ENCODE measurements at places on chromosomes 2 and 18. TPM values are rescaled to one million over a fixed set of nuclear protein-coding genes. Genes with fewer than 3 reads are reported as not detected.
A peak's percentile ranks its signal among the peaks of the same experiment; 100 is the strongest.

The MRO gene
- total RNA-seq, result not detected

The ZNF396 gene
- total RNA-seq, result 3.8 TPM

The SNED1 gene
- total RNA-seq, result 4.1 TPM

The WDFY1 gene
- 57.4 TPM for total RNA-seq

The CFC1 gene
- not detected for total RNA-seq

The DYSF gene
- total RNA-seq, result 1.6 TPM

- no peaks in the 10 kb centered on the region for H3K4me1 ChIP-seq
- H3K36me3 ChIP-seq, result no peaks in the 10 kb centered on the region
- no peak overlapping the region for H3K27ac ChIP-seq
- H3K27me3 ChIP-seq, result no peaks in the 10 kb centered on the region
These were observed 646.7 kb upstream of the CDH2 start for GRCh38 chr18:28823506-28824182.

DNA sequence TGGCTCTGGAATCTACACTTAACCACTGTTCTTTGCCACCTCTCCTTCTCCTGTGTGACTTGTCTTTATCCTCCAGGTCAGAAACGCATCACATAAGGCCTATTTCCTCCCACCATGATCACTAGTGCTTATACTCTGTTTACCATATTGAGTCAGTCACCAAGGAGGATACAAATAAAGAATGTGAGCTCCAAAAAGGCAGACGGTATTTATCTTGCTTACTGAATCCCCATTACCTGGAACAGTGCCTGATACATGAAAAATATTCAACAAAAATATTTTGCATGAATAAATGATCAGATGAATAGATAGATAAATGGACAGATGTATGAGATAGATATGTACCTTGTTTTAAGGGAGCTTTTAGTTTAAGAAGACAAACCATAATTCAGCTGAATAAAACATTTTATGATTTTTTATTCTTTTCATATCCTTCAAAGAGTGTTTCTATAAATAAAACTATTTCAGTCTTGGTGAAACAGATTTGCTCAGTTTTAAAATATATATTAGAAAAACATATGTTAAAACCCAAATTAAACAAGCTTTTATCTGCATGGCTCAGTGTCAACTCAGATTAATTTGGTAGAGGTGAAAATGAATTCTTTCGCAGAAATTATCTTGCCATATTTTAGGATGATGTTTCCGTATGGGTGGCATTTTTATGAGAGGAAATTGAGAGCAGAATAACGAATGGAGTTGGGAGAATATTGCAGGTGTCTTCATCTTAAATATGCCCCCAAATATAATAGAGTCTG, 799.9 kb downstream of the DCC start:
- no peaks in the 10 kb centered on the region for H3K36me3 ChIP-seq
- no peaks in the 10 kb centered on the region for H3K4me1 ChIP-seq
- H3K27me3 ChIP-seq, result no peaks in the 10 kb centered on the region
- DNase-seq, result no peak
- H3K27ac ChIP-seq, result no peak overlapping the region

GRCh38 chr2:160249876-160250275, 49.8 kb upstream of the ITGB6 start:
- no peak for DNase-seq
- H3K4me1 ChIP-seq, result no peaks in the 10 kb centered on the region
- H3K27me3 ChIP-seq, result peaks cover 5% of the 10 kb centered on the region
- H3K27ac ChIP-seq, result no peak overlapping the region
- no peaks in the 10 kb centered on the region for H3K36me3 ChIP-seq

- H3K27me3 ChIP-seq, result no peaks in the 10 kb centered on the region
- H3K4me3 ChIP-seq, result no peak overlapping the region
- no peaks in the 10 kb centered on the region for H3K36me3 ChIP-seq
- no peaks in the 10 kb centered on the region for H3K4me1 ChIP-seq
- DNase-seq, result no peak
These were observed 193.8 kb downstream of the RBM43 start for GRCh38 chr2:151067658-151068369.

GRCh38 chr2:236603361-236604015, 33.9 kb downstream of the ACKR3 start:
- peaks cover 6% of the 10 kb centered on the region for H3K4me1 ChIP-seq
- H3K4me3 ChIP-seq, result no peak overlapping the region
- no peak overlapping the region for H3K27ac ChIP-seq
- DNase-seq, result no peak
- no peaks in the 10 kb centered on the region for H3K36me3 ChIP-seq
- peaks cover 26% of the 10 kb centered on the region for H3K27me3 ChIP-seq

GRCh38 chr2:230412371-230412711, 3.7 kb upstream of the SP100 start:
- peak overlapping the region; percentile 97 for H3K4me3 ChIP-seq
- H3K27ac ChIP-seq, result peak overlapping the region; percentile 82
- no peaks in the 10 kb centered on the region for H3K27me3 ChIP-seq
- no peak for DNase-seq
- H3K36me3 ChIP-seq, result peaks cover 4% of the 10 kb centered on the region

DNA sequence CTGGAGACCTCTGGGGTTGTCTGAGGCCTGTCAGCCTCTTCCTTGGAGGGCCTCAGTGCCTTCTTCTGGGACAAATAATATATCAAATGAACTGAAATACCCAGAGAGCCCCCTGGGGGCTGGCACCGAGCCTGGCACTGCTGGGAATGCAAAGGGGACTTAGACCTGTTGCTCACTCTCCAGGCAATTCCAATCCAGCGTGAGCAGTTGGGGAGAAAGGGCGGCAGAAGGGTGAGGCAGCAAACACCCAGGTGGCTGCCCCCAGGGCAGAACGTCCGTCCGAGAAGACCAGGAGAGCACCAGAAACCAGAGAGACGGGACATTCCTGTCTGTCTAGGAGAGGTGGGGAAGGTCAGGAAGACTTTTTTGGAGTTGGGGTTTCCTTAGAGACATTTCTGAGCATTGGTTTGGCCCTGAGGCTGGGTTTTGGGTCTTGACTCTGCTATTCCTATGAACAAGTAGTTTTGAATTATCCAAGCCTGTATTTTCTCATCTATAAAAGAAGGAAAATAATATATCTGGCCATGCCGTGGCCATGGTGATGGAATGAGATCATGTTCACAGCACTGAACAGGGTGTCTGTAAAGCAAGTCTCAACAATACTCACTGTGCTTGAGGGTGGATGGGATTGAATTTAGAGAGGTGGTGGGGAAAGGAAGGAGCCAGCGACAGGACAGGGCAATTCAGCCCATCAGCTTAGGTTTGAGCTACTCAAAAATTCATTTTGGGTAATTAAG, 44.3 kb upstream of the ZBTB7C start:
- no peaks in the 10 kb centered on the region for H3K36me3 ChIP-seq
- H3K4me1 ChIP-seq, result peaks cover 24% of the 10 kb centered on the region
- H3K4me3 ChIP-seq, result no peak overlapping the region
- no peak for DNase-seq
- no peak overlapping the region for H3K27ac ChIP-seq

- no peak overlapping the region for H3K4me3 ChIP-seq
- no peaks in the 10 kb centered on the region for H3K36me3 ChIP-seq
- no peak for DNase-seq
- no peaks in the 10 kb centered on the region for H3K4me1 ChIP-seq
- no peak overlapping the region for H3K27ac ChIP-seq
These were observed 11.9 kb upstream of the APCDD1 start for GRCh38 chr18:10442551-10442971.

GRCh38 chr2:202660796-202661195, 26.0 kb downstream of the FAM117B start:
- H3K36me3 ChIP-seq, result no peaks in the 10 kb centered on the region
- no peak overlapping the region for H3K27ac ChIP-seq
- H3K4me3 ChIP-seq, result no peak overlapping the region

DNA sequence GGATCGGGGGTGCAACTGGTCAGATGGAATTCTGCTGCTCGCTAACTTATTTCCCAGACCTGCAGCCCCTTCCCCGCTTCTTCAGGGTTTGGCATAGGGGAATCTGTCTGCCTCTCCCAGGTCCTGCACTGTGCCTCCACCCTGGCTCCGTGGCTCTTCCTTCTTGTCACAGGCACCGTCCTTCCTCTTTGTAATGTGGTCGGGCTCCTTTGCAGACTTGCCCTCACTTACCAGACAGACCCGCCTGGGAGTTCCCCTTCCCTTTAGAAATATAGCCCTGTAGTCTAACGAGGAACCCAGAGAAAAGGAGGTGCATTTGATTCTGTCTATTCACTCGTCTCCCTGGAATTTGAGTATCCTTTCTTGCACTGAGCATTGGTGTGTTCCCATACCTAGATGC, 63.9 kb upstream of the PAX8 start:
- H3K4me3 ChIP-seq, result no peak overlapping the region
- H3K27ac ChIP-seq, result no peak overlapping the region
- H3K4me1 ChIP-seq, result peaks cover 12% of the 10 kb centered on the region
- H3K36me3 ChIP-seq, result no peaks in the 10 kb centered on the region
- DNase-seq, result no peak

DNA sequence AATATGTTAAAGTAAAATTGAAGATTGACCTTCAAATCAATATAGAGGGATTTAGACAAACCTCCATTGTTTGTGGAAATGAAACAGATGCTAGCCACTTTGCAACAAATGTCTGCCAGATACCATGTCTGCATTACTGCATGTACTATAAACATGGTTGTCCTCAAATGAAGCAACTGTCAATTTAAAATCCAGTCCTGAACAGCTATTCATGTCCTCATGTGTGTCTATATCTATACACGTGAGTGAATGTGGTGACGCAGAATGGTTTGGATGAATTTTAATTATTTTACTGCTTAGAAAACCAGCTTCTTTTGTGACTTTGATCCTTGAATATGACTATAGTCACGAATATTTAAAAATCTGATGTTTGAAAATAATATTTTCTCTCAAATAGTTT, 71.5 kb downstream of the NYAP2 start:
- H3K27me3 ChIP-seq, result no peaks in the 10 kb centered on the region
- no peak overlapping the region for H3K4me3 ChIP-seq
- no peaks in the 10 kb centered on the region for H3K36me3 ChIP-seq

DNA sequence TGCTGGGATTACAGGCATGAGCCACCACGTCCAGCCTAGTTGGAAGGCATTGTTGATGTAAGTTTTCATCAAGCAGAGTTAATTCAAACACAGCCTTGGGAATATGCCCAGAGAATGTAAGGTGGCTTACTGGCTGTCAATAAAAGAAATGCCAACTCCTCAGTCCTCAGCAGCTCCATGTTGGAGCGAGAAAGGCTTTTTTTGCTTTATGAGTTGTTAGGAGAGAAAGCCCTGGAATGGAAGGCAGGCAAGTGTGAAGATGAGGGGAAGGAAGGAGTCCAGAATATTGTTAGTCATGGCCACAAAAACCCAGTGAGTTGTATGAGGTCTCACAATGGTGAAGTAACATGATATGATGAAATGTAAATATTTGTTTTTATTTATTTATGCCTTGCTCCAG, 57.1 kb downstream of the MAP4K4 start:
- DNase-seq, result no peak
- peaks cover 82% of the 10 kb centered on the region for H3K4me1 ChIP-seq
- H3K4me3 ChIP-seq, result peak overlapping the region; percentile 63
- no peaks in the 10 kb centered on the region for H3K36me3 ChIP-seq
- no peak overlapping the region for H3K27ac ChIP-seq
- no peaks in the 10 kb centered on the region for H3K27me3 ChIP-seq

DNA sequence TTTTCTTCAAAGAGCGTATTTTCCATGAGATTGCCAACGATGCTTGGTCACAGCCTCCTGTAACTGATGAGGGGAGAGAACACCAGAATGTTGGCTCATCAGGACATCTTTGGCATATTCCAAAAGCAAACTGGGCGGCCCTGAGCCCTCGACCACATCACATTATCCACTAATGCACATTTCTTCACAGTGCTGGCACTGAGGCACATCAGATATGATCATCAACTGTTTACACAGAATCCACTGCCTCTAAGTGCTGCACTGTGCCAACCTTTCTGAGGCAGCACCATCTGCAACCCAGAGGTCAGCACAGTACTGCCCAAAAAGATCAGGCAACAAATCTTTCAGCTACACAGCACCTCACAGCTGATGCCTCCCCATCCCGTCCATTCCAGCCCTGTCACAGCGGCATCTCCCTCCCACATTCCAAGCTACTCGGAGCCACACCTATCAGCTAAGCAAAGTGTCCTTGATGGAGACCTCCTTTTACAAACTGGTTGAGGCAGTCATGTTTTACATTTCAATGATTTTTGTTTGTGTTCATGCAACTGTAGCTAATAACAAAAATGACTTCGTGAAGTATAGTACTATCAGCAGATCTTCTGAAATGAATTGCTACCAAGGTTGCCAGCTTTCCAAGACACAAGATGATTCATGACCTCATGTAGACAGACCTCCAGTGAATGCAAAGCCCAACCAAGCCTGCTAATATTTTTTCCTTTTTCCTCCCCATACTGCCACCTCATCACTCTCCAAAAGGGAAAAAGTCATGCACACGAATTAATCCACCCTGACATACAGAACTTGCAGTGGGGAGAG, 32.3 kb downstream of the MYO5B start:
- no peaks in the 10 kb centered on the region for H3K4me1 ChIP-seq
- DNase-seq, result no peak
- no peak overlapping the region for H3K27ac ChIP-seq
- peaks cover 66% of the 10 kb centered on the region for H3K27me3 ChIP-seq

DNA sequence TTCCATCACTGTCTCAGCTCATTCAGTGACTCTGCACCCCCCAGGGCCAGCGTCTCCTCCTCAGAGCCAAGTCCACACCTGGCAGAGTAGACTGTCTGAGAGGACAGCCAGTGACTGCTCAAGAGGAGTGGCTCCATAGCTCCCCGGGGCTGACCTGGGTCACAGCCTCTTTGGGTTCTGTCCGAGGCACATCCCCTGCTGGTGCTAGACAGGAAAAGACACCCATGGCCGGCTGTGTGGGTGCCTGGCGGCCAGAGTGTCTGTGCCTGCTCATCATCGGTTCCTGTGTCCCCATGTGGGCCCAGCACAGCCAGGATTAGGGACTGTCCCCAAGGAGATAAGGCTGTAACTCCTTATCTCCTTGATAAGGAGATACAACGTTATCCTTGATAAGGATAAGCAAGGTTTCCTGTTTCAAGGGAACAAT, 3.5 kb upstream of the CROCC2 start:
- no peaks in the 10 kb centered on the region for H3K36me3 ChIP-seq
- no peak overlapping the region for H3K27ac ChIP-seq
- H3K4me3 ChIP-seq, result no peak overlapping the region
- DNase-seq, result no peak
- no peaks in the 10 kb centered on the region for H3K27me3 ChIP-seq
- H3K4me1 ChIP-seq, result no peaks in the 10 kb centered on the region

GRCh38 chr2:217753460-217754200, 249.2 kb downstream of the TNS1 start:
- H3K36me3 ChIP-seq, result no peaks in the 10 kb centered on the region
- H3K27ac ChIP-seq, result no peak overlapping the region
- peaks cover 23% of the 10 kb centered on the region for H3K4me1 ChIP-seq
- no peak for DNase-seq
- H3K27me3 ChIP-seq, result no peaks in the 10 kb centered on the region
